ENCODE measurements at places on chromosomes 7 and 10.

- DNase-seq, result no peak
These were observed 16.0 kb downstream of the RNF32 start for GRCh38 chr7:156656598-156656997.

DNA sequence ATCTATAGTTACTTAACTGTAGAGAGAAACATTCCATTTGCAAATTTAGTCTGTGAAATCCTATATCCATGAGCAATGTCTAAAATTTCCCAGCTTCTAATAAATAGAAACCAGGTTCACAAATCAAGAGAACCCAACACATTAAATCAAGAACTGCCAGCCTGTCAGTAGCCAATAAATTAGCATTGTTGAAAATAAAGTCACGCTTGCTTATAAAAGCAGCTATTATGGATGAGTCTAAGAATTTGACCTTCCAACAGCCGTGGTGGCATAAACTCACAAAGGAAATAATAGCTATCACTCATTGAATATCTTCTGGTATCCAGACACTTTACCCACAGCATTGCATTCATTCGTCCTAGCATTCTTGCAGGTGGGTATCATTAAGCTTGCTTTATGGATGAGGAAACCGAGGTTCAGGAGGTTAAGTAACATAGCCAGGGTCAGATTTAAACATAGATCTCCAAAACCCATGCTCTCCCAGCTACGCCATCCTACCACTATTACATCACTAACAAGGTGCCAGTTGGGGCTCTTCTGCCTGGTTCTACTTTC is 260.1 kb upstream of the YAE1 start:
- no peak for DNase-seq

DNA sequence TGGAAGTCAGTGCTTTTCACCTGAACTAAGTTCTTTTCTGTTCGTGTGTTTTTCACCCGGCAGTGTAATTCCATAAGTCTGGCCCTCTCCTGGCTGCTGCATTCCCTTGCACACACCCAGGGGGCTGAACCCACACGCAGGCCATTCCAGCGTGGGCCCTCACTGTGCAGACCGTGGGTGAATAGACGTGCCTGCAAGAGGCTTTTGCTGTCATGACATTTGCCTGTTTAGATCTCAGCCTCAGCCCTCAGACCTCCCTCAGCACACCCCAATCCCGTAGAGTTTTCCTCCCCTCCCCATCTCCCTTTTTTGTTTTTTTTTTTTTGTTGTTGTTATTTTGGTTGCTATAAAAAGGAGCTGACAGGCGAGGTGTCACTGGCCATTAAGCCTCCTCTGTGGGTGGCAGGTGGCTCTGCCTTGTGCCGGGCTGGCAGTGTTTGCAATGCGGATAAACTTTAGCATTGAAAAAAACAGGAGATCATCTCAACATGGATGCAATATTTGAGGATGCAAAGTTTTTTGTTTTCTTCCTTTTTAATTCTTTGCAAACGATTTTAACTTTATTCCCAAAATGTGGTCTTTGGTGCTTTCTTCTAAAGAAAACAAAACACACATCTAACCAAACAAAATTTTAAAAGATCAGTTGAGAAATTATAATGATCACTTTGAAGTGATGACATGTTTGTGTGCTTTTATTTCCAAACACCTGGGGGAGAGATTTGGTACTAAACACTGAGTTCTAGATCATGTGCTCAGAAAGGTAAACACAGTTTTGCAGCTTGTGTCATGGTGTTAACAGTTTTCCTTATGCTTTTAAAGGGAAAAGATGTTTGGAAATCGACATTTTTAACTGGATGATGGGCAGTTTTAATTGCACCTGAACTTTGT is 58.8 kb downstream of the WDR37 start:
- DNase-seq, result no peak

DNA sequence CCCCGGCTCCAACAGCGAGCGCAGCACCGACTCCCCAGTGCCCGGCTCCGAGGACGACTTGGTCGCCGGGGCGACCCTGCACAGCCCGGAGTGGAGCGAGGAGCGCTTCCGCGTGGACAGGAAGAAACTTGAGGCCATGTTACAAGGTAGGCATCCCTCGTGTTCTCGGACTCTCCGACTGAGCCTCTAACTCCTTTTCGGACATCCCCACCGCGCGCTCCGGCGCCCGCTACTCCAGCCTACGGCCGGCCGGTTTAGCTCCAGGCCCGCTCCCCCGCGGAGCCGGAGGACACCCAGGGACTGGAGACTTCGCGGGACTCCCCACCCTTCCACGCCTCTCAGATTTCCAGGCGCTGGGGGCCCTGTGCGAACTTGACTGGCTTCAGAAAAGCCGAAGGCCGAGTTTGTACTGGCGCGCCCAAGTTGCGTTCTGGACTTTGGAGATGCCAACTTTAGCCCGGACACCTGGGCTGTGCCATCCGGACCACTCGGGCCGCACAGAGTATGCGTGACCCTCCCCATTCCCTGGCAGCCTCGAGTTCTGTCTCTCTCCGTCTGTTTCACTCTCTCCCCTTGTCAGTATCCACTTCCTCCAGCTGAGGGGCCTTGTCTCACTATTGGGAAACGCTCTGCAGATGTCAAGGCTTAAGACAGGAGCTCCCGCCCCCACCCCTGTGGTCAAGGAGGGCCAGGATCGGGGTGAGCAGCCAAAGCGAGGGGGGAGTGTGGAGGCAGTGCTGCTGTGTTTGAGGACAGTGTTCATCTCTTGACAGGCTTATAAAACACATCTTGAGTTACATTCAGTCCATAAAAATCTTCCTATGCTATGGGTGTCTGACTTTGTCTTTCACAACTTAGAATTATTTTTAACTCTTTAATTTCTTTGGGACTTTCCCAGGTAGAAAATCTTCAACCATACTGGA is 777 bp downstream of the BICC1 start:
- no peak for DNase-seq

DNA sequence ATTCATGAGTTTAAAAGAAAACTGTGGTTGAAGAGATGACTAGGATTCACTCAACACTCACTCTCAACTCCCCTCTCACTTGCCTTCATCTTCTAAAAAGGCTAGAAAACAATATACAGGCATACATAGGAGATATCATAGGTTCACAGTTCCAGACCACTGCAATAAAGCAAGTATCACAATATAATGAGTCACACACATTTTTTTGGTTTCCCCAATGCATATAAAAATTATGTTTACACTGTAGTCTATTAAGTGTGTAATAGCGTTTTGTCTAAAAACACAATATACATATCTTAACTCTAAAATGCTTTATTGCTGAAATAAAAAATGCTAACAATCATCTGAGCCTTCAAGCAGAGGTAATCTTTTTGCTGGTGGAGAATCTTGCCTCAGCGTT is 104.9 kb upstream of the PDE1C start:
- DNase-seq, result no peak
